Tracheal epithelial cell (primary cell): ENCODE measurements at places on chromosomes 6 and 20. TPM values are rescaled to one million over a fixed set of nuclear protein-coding genes. Genes with fewer than 3 reads are reported as not detected.

The UBD gene
- total RNA-seq = 9.9 TPM in 1 of 2 replicates, not detected in the other

The FAM83C gene
- total RNA-seq = under 0.01 TPM in 2 replicates

The BPIFB3 gene
- total RNA-seq = not detected in 2 replicates

The BPIFB4 gene
- not detected in 2 replicates for total RNA-seq

The KCNK17 gene
- not detected in 2 replicates for total RNA-seq

The PCMT1 gene
- 129 and 183 TPM in 2 replicates for total RNA-seq

The GMNN gene
- total RNA-seq = 8.7 and 12.1 TPM in 2 replicates

The HLA-DOA gene
- total RNA-seq = 0.24 TPM in 1 of 2 replicates, not detected in the other

The TASP1 gene
- 10.6 and 16.2 TPM in 2 replicates for total RNA-seq

The ARFGEF3 gene
- 6.7 and 8.3 TPM in 2 replicates for total RNA-seq

The AGPAT4 gene
- 3.0 and 9.9 TPM in 2 replicates for total RNA-seq

The GSTA3 gene
- not detected in 2 replicates for total RNA-seq

The PDE10A gene
- under 0.01 and 4.8 TPM in 2 replicates for total RNA-seq

The C6orf118 gene
- 0.21 TPM in 1 of 2 replicates, not detected in the other for total RNA-seq

The PSORS1C1 gene
- 0.43 and 1.7 TPM in 2 replicates for total RNA-seq

The RIPPLY2 gene
- 1.4 TPM in 1 of 2 replicates, not detected in the other for total RNA-seq

The SLC22A3 gene
- total RNA-seq = 8.0 and 9.2 TPM in 2 replicates

The SYTL3 gene
- 0.85 and 6.5 TPM in 2 replicates for total RNA-seq

The TTLL9 gene
- not detected in 2 replicates for total RNA-seq

The GGTLC1 gene
- not detected in 2 replicates for total RNA-seq

The TPX2 gene
- total RNA-seq = 3.4 and 7.0 TPM in 2 replicates

The NTSR1 gene
- not detected in 2 replicates for total RNA-seq

The DEFB124 gene
- total RNA-seq = not detected in 2 replicates

The SPATS1 gene
- total RNA-seq = not detected in 2 replicates

The PDYN gene
- total RNA-seq = not detected in 2 replicates

The SLC12A5 gene
- total RNA-seq = under 0.01 TPM in 1 of 2 replicates, not detected in the other

The PRR18 gene
- under 0.01 TPM in 1 of 2 replicates, not detected in the other for total RNA-seq

The MCCD1 gene
- not detected in 2 replicates for total RNA-seq

The TM9SF4 gene
- total RNA-seq = 29.2 and 34.2 TPM in 2 replicates

The C6orf132 gene
- total RNA-seq = 15.8 and 19.8 TPM in 2 replicates

The APCDD1L gene
- total RNA-seq = 1.7 TPM in 1 of 2 replicates, not detected in the other

The TMEM14B gene
- total RNA-seq = 67.6 and 84.8 TPM in 2 replicates

The TMEM217 gene
- 4.8 TPM in 1 of 2 replicates, not detected in the other for total RNA-seq

The ENPP5 gene
- total RNA-seq = 1.1 and 2.7 TPM in 2 replicates

The ECT2L gene
- total RNA-seq = under 0.01 and 0.21 TPM in 2 replicates

The OR2J3 gene
- total RNA-seq = not detected in 2 replicates

The MEI4 gene
- 0.24 TPM in 1 of 2 replicates, not detected in the other for total RNA-seq

The LYRM4 gene
- 17.9 and 26.5 TPM in 2 replicates for total RNA-seq

The TAGAP gene
- total RNA-seq = under 0.01 TPM in 1 of 2 replicates, not detected in the other

The WASF1 gene
- 6.3 and 8.7 TPM in 2 replicates for total RNA-seq

The PGC gene
- not detected in 2 replicates for total RNA-seq

The MDFI gene
- total RNA-seq = 112 and 113 TPM in 2 replicates

The TRDN gene
- total RNA-seq = not detected in 2 replicates

The SLC17A1 gene
- 1.4 TPM in 1 of 2 replicates, not detected in the other for total RNA-seq

The CST5 gene
- not detected in 2 replicates for total RNA-seq

The ABRACL gene
- 45.8 and 57.8 TPM in 2 replicates for total RNA-seq

The BPIFB2 gene
- total RNA-seq = not detected in 2 replicates

The TMEM63B gene
- 35.8 and 54.9 TPM in 2 replicates for total RNA-seq

The C20orf141 gene
- not detected in 2 replicates for total RNA-seq

The RPP40 gene
- 10.4 and 14.3 TPM in 2 replicates for total RNA-seq

The FAXC gene
- 3.6 and 5.1 TPM in 2 replicates for total RNA-seq

The TRIM40 gene
- not detected in 2 replicates for total RNA-seq

The SLC17A3 gene
- 0.72 TPM in 1 of 2 replicates, not detected in the other for total RNA-seq

The TREM2 gene
- 2.8 and 3.1 TPM in 2 replicates for total RNA-seq

The HELZ2 gene
- total RNA-seq = 20.7 and 80.2 TPM in 2 replicates

The PACRG gene
- 0.24 and 2.1 TPM in 2 replicates for total RNA-seq

The TFAP2D gene
- not detected in 2 replicates for total RNA-seq
